HuH-7 (cell line): ENCODE measurements at places on chromosomes 12 and 14.

GRCh38 chr14:97841762-97842161 lies 1044.6 kb downstream of the VRK1 start:
- no peak for DNase-seq

DNA sequence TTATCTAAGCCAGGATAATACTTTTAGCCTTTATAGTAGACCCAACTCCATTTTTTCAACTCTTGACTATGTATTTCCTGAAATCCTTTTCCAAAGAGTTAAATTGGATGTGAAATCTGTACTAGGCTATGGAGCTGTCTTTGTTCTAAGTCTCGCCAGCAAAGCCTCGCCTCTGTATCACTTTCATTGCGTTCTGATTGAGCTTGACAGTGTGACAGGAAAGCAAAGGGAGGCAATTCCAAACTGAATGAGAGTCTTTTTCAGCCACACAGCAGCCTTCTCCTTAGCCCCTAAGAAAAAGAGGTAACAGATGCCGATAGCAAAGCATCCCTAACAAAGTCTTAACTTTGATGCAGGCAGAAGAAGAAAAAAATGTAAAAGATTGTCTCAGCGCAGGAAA lies 154.6 kb upstream of the OTX2 start:
- no peak for DNase-seq

GRCh38 chr12:58895053-58895452 lies 25.3 kb downstream of the LRIG3 start:
- DNase-seq, result no peak

DNA sequence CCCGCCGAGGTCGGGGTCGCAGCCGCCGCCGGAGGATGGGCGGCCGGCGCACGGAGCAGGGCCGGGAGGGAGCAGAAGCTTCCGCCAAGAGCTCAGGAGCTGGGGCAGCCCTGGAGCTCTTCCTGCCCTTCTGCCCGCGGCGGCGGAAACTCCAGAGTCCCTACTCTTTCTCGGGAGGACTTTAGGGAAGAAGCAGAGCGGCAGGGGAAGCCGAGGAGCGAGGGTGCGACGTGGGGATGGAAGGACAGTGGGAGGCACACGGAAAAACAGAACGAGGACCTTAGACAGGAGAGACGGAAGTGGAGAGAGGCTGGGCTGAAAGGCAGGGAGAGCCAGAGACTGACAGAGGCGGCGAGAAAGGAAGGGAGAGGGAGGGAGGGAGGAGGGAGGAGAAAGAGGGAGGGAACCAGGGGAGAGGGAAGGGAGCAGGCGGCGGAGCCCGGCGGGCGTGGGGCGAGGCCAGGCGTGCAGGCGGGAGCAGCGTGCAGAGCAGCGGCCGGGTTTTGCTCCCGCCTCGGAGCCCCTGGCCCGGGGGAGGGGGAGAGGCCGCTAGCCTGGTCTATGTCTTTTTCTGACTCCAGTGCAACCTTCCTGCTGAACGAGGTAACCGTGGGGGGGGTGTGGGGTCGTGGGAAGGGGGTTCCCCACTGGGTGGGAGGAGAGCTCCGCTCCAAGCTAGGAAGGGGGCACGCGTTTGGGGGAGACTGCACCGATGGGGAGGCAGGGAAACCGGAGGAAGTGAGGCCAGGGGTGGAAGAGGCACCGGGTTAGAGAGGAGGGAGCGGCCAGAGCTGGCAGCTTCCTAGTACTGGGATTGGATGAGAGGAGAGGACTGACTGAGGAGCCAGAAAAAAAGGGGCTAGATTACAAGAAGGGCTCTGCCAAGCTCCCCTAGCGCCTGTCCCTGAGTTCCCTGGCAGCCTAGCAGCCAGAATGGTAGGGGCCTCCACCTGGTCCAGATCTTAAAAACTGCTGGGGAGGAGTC lies 2.9 kb upstream of the CACNB3 start:
- DNase-seq, result peak; percentile 90

- DNase-seq, result no peak
These were observed 189.9 kb downstream of the VRK1 start for GRCh38 chr14:96987086-96987474.

GRCh38 chr14:96676166-96676565 lies 121.0 kb upstream of the VRK1 start:
- no peak for DNase-seq

- peak; percentile 45 for DNase-seq
These were observed 75.4 kb upstream of the PWP1 start for GRCh38 chr12:107610021-107610859.
